ENCODE measurements at places on chromosomes 13 and 19.

- DNase-seq: no peak
These were observed 114.6 kb upstream of the VSTM2B start for GRCh38 chr19:29411113-29411581.

- no peak for DNase-seq
These were observed 743 bp downstream of the CHAF1A start for GRCh38 chr19:4403005-4403761.

DNA sequence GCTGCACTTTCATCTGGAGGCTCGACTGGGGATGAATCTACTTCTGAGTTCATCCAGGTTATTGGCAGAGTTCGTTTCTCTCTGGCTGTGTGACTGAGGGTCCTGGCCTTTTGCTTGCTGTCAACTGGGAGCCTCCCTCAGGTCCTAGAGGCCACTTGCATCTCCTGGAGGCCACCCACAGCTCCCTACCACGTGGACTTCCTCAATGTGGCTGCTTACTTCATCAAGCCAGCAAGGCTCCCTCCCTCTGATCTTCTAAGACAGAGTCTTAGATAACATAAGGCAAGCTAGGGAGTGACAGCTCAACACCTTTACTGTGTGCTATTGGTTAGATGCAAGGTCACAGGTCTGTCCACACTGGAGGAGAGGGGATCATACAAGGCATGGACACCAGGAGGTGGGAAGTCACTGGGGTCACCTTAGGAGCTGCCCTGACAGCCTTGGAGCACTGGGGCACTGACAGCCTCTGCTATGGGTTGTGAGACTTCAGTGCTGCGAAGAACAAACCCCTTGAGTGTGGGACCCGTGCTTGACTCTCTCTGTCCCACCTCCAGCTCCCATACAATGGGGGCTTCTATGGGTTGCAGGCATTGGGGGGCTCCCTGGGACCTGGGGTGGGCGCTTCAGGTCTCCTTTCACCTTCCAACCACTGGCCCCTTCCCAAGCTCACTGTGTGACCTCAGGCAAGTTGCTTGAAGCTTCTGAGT is 5.3 kb downstream of the FAM187B start:
- DNase-seq: no peak

DNA sequence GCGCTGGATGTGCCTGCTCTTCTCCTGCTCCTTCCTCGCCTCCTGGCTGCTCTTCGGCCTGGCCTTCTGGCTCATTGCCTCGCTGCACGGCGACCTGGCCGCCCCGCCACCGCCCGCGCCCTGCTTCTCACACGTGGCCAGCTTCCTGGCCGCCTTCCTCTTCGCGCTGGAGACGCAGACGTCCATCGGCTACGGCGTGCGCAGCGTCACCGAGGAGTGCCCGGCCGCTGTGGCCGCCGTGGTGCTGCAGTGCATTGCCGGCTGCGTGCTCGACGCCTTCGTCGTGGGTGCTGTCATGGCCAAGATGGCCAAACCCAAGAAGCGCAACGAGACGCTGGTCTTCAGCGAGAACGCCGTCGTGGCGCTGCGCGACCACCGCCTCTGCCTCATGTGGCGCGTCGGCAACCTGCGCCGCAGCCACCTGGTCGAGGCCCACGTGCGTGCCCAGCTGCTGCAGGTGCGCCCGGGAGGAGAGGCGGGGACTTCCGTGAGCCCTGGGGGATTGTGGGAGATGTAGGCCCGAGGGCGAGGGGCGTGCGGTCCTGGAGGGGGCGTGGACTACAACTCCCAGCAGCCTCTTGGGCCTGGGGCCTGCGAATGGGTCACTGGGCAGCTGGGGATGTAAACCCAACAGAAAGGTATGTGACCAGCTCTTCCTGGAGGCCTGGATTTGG is 6.7 kb downstream of the KCNJ14 start:
- no peak for DNase-seq

GRCh38 chr19:4376028-4376670 is 24.2 kb downstream of the SH3GL1 start:
- no peak for DNase-seq

- DNase-seq: no peak
These were observed 24.1 kb upstream of the NDFIP2 start for GRCh38 chr13:79456656-79457365.

- DNase-seq: peak; percentile 55
These were observed 16.9 kb downstream of the FAM187B start for GRCh38 chr19:35211545-35212230.

DNA sequence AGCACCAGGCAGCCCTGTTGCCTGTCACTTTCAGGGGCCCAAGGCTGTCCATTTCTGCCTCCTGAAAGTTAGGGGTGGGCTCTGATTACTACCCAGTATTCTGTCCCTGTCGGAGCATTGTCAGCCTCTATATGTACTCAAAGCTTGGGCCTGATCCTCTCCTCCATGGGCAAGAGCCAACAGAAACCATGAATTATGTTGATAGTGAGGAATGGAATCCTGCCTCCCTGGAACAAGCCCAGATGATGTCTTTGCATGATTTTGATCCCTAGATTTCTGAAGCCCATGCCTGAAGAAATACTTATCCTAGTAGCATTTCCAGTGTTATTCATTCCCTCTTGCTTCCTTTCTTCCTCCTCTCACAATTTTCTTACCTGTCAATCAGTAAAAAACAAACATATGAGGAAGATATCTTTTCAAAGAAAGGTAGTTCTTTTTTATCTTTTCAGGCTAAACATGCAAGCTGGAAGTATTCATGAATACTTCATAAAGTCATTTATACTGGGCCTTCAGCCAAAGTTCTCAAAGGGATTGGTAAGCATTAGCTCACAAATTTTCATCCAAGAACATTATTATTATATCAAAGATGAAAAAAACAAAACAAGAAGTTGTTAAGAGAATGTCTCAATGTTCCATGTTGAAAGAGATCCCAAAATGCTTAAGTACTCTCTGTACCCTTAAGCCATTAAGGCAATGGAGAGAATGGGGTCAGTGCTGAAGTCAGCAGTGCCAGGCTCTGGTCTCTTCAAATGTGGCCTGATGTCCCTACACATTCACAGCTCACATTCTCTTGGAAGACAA is 171.7 kb downstream of the NHLRC3 start:
- DNase-seq: no peak

- DNase-seq: no peak
These were observed 28.4 kb upstream of the GPR183 start for GRCh38 chr13:99335603-99336002.

- no peak for DNase-seq
These were observed 248.3 kb downstream of the TSHZ3 start for GRCh38 chr19:31100981-31101380.

DNA sequence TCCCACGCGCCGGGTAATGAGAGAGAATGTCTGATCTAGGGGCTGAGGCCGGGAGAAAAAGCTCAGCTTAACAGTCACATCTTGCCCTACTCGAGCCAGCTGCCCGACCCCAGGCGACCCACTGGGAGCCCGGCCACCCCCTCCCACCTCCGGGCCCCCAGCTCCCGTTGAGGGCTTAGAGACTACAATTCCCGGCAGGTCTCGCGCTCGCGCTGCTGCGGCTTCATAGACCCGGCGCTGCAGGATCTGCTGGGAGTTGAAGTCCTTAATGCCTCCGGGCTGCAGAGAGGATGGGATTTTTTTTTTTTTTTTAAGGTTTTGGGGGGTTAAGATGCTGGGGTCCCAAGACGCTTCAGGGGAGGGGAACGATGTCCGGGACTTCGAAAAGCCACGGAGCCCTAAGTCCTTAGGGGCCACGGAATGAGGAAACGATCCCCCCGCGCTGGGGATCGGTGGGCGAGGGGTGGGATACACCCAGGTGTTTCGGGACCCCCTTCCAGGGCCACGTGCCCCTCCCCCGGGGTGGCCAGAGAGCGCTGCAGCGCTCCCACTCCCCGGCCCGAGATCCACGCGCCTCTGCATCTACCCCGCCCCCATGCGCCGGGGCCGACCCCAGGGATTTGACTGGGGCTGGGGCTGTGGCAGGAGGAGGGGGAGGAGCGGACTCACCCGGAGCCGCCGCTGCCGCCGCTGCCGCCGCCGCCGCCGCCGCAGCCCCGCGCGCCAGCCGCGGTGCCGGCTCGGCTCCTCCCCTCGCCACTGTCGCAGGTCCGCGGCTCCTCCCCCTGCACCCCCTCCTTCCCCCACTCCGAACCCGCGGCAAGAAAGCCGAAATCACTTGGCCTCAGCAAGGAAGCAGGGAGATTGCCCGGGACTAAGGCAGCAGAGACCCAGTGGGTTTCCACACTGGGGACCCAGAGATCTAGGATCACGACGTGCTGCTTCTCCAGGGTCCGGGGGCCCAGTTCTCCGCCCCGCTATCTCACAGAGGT is at the start of gene SYT3:
SYT3 (minus strand) TSS at position 761 of the 992 bp plus-strand sequence. CDS start 2,470 bp downstream, outside the sequence.
- DNase-seq: no peak

GRCh38 chr19:5150902-5151741 is 182.2 kb downstream of the KDM4B start:
- no peak for DNase-seq

GRCh38 chr19:5337708-5338655 is 2.6 kb downstream of the PTPRS start:
- DNase-seq: no peak

GRCh38 chr13:42762251-42762650 is 19.1 kb upstream of the FAM216B start:
- DNase-seq: no peak

GRCh38 chr19:40238775-40239174 is 12.3 kb upstream of the CCNP start:
- DNase-seq: no peak

- DNase-seq: no peak
These were observed 34.6 kb upstream of the KATNAL1 start for GRCh38 chr13:30341815-30342570.

GRCh38 chr19:56309511-56310185 is 5.0 kb downstream of the ZSCAN5A start:
- peak; percentile 11 for DNase-seq

DNA sequence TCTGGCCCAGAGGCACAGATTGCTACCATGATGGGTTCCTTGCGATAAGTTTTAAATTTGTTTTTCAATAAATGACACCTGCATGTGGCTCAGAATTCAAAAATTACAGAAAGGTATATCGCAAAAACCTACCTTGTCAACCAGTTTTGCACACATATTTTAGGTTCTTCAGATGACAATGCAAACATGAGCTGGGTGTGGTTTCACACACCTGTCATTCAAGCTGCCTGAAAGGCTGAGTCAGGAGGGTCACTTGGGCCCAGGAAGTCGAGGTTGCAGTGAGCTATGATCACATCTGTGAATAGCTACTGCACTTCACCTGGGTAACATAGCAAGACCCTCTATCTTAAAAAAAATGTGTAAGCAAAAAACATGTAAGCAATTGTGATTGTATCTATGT is 56.1 kb downstream of the DNM2 start:
- DNase-seq: no peak

GRCh38 chr19:51691584-51692428 is 1.3 kb upstream of the SPACA6 start:
- DNase-seq: no peak

GRCh38 chr13:24284889-24285565 is 24.4 kb upstream of the C1QTNF9 start:
- no peak for DNase-seq

Measured in activated gamma-delta T cell treated with anti-CD3 and anti-CD28 coated beads, Interleukin-2, amount 50 U/mL, for 16 hours (primary cell).